ENCODE measurements at places on chromosomes 11 and 22.

DNA sequence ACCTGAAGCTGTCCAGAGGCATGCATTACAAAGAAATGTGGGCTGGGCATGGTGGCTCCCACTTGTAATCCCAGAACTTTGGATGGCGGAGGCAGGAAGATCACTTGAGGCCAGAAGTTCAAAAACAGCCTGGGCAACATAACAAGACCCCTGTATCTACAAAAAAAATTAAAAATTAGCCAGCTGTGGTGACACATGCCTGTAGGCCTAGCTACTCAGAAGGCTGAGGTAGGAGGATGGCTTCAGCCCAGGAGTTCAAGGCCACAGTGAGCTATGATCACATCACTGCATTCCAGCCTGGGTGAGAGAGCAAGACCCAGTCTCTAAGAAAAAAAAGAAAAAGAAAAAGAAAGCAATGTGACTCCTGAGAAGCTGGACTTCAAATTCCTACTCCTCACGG, 138.5 kb upstream of the HSD17B12 start:
- DNase-seq: no peak

GRCh38 chr22:40472579-40472978, 102.2 kb downstream of the SGSM3 start:
- DNase-seq: no peak

DNA sequence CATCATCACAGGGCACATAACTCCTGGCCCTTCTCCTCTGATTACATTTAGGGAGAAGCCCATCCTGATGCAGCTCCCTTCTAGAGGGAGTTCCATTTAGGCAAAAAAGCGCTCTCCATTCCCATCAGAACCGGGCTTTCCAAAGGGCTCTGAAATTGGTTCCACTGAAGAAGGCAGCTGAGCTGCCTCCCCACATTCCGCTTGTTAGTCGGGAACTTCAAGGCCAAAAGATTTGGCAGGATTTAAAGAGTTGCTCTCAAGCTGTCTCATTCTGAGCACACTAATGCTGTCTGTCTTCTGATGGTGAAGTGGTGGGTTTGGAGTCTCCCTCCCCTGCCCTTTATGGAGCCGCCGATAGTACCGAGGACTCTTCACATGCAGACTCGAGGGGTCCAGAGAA, 26.6 kb upstream of the CABP7 start:
- DNase-seq: no peak

GRCh38 chr22:33477120-33478111, 419.2 kb upstream of the SYN3 start:
- no peak for DNase-seq

DNA sequence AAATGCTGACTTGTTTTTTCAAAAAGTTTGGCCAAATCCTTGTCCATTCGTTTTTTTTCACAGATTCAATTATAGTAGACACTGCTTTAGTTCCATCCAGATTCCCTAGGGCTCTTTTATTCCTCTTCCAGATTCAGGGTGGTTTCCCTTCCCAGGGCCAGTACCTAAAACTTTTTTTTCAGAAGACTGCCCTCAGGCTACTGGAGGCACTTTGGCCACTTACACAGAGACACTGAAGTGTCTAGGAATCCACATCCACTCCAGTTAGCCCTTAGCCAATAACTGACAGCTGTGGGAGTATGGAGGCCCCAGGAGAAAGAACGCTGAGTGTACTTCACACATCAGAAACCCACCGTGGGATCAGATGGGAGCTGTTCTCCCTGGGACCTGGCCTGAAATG, 77.3 kb downstream of the CCDC34 start:
- no peak for DNase-seq

DNA sequence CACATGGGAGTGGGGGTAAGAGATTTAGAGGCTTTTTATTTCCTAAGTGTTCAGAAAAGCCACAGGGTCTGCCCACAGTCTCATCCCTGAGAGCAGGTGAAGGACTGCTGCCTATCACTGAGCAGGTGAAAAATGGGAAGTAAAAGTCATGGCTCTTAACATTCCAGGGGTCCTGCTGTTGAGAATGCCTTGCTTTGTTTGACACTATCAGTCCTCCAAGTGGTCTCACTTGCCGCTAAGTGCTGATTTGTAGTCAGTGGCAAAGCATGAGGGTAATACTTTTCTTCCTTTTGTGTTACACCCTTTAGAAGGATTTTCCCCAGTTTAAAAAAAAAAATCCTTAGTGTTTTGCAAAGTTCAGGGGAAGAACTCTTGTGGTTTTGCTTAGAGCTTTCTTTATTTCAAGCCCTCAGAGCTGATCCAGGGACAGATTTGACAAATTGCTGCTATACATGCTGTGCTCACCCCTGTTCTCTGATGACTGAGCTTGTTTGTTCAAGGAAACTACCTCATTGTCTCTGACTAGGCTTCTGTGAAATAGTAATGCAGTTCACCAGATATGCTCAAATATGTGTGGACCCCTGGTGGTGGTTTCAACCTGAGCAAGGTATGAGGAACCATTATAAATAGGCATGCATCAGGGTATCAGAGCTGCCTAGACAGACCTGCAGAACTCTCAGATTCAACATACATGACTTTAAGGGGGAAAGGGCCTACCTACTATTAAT, 141.0 kb downstream of the ARHGAP42 start:
- DNase-seq: peak; percentile 62

GRCh38 chr11:116819049-116819448, 4.1 kb downstream of the APOA4 start:
- DNase-seq: no peak

DNA sequence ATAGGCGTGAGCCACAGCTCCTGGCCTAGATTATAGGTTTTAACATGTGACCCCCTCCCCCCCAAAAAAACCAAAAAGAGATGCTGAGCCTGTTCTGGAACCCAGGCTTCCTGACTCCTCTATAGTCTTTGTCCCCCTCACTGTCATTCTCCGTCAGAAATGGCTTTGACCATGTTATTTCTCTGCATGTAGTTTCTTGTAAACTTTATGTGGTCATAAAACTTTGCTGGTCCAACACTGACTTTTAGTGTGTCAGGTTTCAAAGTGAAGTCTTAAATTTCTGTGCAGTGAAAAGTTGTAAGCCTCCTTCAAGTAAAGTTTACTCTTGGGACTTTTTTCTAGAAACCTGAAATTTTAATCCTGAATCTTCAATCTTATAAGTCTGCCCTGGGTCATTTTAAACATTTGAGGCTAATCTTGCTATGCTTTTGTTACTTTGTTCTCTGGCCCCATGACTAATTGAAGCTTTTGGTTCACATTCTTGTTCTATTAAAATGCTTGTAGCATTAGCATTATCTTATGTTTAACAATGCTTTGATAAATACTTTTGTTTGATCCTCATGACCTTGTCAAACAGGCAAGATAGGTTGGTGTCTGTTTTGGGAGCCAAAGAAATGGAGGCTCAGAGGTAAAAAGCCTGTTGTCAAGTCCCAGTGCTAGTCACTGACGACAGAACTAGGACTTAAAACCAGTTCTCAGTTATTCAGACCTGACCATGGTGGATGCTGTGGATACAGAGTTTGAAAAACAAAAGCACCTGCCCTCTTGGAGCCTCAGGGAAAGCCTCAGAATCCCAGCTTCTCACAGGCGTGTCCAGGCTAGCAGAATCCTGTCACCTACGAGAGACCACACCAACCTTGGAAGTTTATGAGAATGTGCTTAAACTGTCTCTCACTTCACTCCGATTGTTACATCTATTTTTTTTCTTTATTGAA, 87.7 kb upstream of the HORMAD2 start:
- no peak for DNase-seq

DNA sequence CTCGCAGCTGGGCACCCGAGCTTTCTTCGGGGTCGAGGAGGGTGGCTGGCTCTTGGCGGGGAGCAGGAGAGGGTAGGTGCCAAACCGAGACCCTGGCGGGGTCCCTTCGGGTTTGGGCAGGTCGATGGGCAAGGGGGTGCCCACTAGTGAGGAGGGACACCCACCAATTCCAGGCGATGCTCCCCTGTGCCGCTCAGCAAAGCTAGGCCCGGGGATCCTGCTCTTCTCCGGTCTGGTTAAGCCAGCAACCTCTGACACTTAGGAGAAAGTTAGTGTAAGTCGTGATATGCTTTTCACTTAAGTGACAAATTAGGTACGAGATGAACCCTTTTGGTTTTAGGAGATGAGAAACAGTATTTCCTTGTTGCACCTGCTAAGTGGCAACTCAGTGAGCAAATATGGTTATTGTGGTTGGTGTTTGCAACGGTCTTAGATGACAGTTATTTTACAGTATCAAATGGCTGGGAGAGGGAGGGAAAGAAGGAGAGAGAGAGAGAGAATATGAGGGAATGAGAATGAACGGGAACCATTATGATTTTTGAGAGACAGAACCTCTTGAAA, 565 bp downstream of the NUCB2 start:
- peak; percentile 54 for DNase-seq

DNA sequence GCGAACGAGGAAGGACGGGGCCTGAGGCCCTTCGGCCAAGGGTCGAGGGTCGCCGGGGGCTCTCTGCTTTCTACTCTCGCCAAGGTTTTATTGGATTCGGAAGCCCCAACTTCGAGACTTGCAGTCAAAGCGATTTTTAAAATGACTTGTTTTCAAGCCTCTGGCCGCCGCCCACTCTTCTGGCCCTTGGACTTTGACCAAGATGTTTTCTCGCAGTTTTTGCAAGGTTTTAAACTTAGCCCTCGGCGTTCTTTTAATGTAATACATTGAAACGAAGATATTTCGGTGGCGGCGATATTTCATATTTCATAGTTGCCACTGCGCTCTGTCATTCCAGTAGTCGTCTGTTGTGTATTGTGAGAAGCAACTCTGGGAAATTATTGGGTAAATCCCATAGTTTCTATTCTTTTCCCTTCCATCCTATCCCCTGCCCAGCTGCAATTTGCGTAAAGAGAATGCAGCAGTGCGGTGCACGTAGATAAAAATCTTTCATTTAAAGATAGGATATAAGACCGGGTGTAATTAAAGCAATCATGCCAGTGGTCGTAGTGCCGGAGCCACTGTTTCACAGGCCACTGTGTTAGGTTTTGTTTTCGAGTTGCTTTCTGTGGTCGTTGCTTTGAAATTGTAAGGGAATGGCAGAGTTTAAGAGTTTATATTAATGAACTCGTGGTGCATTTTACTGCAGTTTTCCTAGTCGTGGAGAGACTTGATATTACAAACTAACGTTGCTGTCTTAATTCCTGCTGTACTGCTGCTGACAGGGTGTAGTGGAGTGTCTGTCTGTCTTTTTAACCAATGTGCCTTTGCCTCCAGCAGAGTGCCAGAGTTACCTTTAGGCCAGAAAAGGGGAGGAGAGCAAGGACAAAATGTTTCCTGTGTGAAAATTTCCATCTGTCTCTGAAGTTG, 702 bp downstream of the BIRC2 start:
- DNase-seq: peak; percentile 47

DNA sequence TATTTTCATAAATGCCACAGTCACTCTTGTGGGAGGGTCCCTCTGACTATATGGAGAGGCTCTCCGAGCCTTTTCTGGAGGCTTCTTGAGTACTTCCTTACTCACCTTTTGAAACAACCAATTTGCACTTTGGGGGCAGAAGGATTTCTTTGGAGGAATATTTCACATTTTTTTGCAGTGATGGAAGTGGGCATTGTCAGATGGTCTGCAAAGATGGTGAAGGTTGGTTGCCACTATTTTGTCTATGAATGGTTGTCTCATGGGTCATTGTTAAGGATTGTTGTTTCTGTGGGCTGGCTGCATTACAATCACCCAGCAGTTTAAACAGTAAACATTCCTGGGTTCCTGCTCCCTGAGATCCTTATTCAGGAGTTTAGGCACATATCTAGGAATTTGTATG, 388.2 kb downstream of the TMEM135 start:
- DNase-seq: no peak

DNA sequence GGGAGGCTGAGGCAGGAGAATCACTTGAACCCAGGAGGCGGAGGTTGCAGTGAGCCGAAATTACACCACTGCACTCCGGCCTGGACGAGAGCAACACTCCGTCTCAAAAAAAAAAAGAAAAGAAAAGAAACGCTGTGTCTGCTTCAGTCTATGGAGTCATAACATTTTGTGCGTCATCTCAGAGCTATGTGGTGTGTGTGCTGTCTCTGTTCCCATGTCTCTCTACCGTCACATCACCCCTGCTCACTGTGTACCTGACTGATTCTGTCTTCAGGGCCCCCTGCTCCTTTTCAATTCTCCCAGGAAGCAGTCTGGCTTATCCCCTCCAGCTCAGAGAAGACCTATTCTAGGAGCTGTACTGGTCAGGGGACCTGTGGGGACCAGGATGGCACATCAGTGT, 7.0 kb downstream of the BACE1-AS start:
- no peak for DNase-seq

GRCh38 chr11:102831489-102832440, 11.6 kb downstream of the MMP3 start:
- no peak for DNase-seq

- DNase-seq: no peak
Measured at GRCh38 chr11:123559523-123559955, 94.9 kb downstream of the SCN3B start.

GRCh38 chr11:64100782-64101353, 65.0 kb downstream of the MACROD1 start:
- DNase-seq: no peak

- DNase-seq: no peak
Measured at GRCh38 chr11:7530013-7530640, 16.3 kb downstream of the PPFIBP2 start.

DNA sequence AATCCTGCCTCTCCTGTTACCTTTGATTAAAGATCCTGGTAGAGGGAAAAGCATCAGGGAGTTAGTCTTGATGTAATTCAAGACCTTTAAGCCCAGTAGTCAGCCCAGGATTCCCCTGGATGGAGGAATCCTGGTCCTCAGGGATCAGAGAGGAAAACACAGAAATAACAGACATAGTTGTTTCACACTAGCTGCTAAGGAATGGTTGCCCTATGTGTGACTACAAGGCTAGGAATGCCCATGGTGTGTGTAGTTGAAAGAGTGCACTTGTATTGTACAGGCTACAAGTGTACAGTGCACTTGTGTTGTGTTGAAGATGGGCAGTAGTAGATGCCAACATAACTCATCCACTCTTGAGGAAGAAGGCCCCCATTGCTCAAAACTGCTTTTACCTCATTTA, 226.8 kb downstream of the AASDHPPT start:
- DNase-seq: no peak

GRCh38 chr11:100543386-100543785, 143.7 kb upstream of the ARHGAP42 start:
- no peak for DNase-seq

DNA sequence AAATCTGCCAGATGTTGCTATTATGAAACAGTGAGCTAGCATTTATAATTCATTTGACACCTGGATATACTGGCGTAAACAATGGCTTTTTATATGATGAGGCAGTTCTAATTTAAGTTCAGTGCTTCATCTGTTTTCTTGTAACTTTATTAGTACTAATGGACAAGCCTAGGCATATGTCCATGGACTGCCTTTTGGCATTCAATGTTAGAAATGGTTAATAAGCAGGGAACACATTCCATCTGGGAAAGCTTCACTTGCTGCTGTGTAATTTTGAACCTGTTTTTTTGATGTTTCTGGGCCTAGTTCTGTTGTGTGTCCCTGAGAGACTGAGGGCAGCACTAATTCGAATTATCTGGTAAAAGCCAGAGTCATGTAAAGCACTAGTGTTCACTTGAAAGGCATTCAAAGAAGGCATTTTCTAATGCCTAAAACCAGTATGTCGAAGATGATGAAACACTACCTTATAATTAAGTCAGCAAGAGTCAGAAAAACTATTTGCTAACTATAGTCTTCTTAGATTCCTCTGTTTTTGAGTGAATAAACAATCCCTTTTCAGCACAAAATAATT, 138.5 kb downstream of the SWAP70 start:
- DNase-seq: no peak

GRCh38 chr11:10488934-10489691, 34.0 kb downstream of the AMPD3 start:
- no peak for DNase-seq

All from NCI-H82 (cell line).